H9 (cell line): ENCODE measurements at places on chromosomes 4 and X. TPM values are rescaled to one million over a fixed set of nuclear protein-coding genes. Genes with fewer than 3 reads are reported as not detected.

GRCh38 chr4:186146458-186146857, 42.0 kb downstream of the FAM149A start:
- peaks cover 5% of the 10 kb centered on the region for H3K4me1 ChIP-seq
- no peak for DNase-seq
- H3K27ac ChIP-seq: no peak overlapping the region
- peaks cover 8% of the 10 kb centered on the region; the same call in 1 of the 2 replicates for H3K27me3 ChIP-seq

DNA sequence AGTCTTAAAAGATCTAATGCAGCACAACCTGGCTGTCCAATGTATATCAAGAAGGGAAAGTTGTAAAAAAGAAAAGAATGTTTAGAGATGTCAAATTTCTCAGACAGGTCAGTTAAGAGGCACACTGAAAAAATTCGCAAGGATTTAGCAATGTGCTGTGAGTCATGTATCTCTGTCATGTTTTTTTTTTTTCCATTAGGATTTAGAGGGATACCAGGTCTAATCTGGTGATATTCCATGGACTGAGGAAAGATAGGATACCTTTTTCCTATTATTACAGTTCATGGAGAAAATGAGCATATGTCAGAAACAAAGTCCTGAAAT, 815.4 kb upstream of the PCDH10 start:
- H3K4me3 ChIP-seq: no peak overlapping the region
- DNase-seq: no peak
- H3K27me3 ChIP-seq: no peaks in the 10 kb centered on the region
- H3K4me1 ChIP-seq: no peaks in the 10 kb centered on the region
- peaks cover 5% of the 10 kb centered on the region for H3K36me3 ChIP-seq
- H3K27ac ChIP-seq: no peak overlapping the region

DNA sequence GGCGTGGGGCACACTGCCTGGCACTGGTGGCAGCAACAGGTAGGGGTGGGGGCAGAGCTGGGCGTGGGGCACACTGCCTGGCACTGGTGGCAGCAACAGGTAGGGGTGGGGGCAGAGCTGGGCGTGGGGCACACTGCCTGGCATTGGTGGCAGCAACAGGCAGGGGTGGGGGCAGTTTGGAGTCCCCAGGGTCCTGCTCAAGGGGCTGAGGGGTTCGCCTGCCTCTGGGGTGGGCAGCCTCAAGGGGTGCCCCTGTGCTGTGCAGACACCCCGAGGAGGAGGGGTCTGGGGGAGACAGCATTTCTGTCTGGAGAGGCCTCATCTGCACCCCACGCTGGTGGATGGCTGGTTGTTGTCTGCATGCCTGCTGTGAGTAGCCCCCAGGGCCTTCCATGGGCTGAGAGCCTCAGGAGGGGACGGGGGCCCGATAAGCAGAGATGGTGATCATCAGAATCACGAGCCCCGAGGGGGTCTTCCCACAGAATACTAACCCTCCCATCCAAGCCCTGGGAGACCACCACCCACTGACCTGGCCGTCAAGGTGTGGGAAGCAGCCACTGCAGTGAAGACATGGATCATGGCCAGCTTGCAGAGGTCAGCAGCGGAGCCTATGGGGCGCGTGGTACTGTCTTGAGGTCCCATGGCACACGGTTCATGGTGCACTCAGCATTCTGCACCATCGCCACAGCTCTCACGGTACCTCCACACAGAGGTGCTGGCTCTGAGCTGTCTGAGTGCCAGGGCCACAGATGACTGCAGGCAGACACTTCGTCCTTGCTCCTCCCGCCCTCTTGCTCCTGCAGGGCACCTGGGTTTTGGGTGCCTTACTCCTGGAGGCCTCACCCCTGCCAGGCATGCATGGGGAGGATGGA, 21.5 kb downstream of the NAT8L start:
- no peak overlapping the region for H3K27ac ChIP-seq
- H3K36me3 ChIP-seq: no peaks in the 10 kb centered on the region
- peak; percentile 21 for DNase-seq
- H3K4me3 ChIP-seq: no peak overlapping the region
- no peaks in the 10 kb centered on the region for H3K27me3 ChIP-seq
- no peaks in the 10 kb centered on the region for H3K4me1 ChIP-seq

DNA sequence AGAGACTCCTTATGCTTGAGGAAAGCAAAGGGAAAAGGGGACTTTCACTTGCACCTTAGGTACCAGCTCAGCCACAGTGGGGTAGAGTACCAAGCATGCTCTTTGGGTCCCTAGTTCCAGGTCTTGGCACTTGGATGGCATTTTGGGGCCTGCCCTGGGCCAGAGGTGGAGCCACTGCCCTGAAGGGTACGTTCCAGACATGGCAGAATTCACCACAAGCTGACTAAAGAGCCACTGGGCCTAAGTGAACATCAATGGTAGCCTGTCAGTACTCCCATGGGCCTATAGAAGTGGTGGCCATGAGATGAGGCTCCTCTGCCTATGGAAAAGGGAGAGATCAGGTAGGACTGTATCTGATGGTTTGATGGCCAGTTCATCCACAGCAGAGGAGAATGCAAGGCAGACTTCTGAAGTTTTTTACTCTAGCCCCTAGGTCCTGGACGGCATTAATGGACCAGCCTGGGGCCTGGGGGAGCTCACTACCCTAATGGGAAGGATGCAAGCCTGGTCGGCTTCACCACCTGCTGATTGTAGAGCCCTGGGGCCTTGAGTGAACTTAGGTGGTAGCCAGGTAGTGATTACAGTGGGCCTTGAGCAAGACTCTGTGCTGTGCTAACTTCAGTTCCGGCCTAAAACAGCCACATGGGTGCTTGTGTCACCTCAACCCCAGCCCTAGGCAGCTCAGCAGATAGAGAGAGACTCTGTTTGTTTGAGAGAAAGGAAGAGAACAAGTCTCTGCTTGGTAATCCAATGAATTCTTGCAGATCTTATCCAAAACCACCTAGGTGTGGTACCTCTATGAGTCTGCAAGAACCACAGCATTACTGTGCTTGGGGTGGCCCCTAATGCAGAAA, 19.8 kb upstream of the HSFX4 start:
- H3K27ac ChIP-seq: no peak overlapping the region
- no peaks in the 10 kb centered on the region; the same call in 1 of the 2 replicates for H3K4me1 ChIP-seq
- no peak overlapping the region for H3K4me3 ChIP-seq
- H3K27me3 ChIP-seq: no peaks in the 10 kb centered on the region

Gene FGFRL1
- 25.8 and 26.1 TPM in 2 replicates for total RNA-seq

DNA sequence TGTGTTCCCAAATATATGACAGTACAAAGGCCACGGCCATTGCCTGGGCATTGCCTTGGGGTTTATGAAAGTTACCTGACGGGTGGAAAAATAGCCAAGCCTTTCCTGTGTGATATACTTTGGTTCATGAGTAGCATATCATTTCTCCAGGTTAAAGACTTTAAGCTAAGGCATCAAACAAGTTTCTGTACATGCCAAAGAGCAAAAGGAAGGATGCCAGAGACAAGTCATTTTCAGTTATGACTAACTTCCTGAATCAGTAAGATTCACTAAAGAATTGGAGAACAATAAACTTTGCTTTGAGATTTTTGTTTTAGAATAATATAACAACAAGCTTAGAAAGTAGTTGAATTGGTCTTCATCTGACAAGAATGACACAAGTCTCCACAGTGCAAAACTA, 9.7 kb upstream of the GUF1 start:
- H3K27ac ChIP-seq: no peak overlapping the region
- no peaks in the 10 kb centered on the region for H3K27me3 ChIP-seq
- H3K4me1 ChIP-seq: no peaks in the 10 kb centered on the region

GRCh38 chr4:141900856-141901255, 264.5 kb downstream of the IL15 start:
- no peak overlapping the region for H3K27ac ChIP-seq
- no peak overlapping the region for H3K4me3 ChIP-seq
- peaks cover 4% of the 10 kb centered on the region for H3K36me3 ChIP-seq
- H3K4me1 ChIP-seq: peaks cover 8% of the 10 kb centered on the region; the same call in 1 of the 2 replicates

Gene ATOH1
- not detected in 2 replicates for total RNA-seq

DNA sequence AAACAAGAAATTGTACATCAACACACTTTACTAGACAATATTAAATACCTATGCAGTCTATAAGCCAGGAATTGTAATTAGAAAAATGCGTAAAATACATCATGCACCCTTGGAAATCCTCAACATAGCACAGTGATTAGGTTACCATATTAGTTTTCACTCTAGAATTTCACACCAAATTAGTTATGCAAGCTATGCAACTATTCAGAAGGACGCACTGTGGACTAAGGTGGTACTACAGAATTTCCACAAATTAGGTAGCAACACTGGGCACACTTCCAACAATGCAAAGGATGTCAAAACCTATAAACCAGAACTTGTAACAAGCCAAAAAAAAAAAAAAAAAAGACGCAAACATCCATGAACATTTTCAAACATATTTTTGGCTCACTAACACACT, 71.1 kb upstream of the ZCCHC13 start:
- peaks cover 6% of the 10 kb centered on the region for H3K36me3 ChIP-seq
- no peaks in the 10 kb centered on the region for H3K27me3 ChIP-seq
- no peak overlapping the region for H3K4me3 ChIP-seq
- H3K4me1 ChIP-seq: no peaks in the 10 kb centered on the region
- no peak for DNase-seq
- no peak overlapping the region for H3K27ac ChIP-seq

Gene LUZP4
- not detected in 2 replicates for total RNA-seq

DNA sequence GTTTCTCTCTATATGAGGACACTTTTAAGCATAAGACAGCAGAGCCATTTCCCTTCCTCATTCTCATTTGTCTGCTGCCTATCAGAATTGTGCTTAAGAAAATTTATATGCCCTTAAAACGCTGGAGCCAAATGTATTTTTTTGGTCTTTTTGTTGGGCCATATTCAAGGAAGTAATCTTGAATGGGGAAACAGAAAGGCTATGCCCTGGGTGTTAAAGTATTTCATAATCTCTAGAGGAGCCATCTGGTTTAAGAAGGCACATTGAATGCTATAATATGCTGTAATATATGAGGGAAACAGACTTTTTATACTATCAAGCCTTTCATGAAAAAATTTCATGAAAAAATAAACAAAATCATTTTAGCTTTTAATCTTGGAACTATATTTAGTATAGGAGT, 4.3 kb downstream of the DMD start:
- DNase-seq: no peak
- H3K27ac ChIP-seq: no peak overlapping the region
- H3K27me3 ChIP-seq: no peaks in the 10 kb centered on the region
- H3K4me3 ChIP-seq: no peak overlapping the region
- H3K36me3 ChIP-seq: no peaks in the 10 kb centered on the region

GRCh38 chr4:15037923-15038541, 35.8 kb downstream of the CPEB2 start:
- peaks cover 5% of the 10 kb centered on the region; the same call in 1 of the 3 replicates for H3K36me3 ChIP-seq
- no peak overlapping the region for H3K4me3 ChIP-seq
- no peak overlapping the region for H3K27ac ChIP-seq
- DNase-seq: no peak
- H3K27me3 ChIP-seq: no peaks in the 10 kb centered on the region

GRCh38 chr4:121150486-121150885, 13.6 kb downstream of the TNIP3 start:
- no peak overlapping the region for H3K4me3 ChIP-seq
- no peaks in the 10 kb centered on the region for H3K4me1 ChIP-seq
- H3K36me3 ChIP-seq: no peaks in the 10 kb centered on the region

- no peak for DNase-seq
- no peak overlapping the region for H3K4me3 ChIP-seq
- H3K27ac ChIP-seq: no peak overlapping the region
- H3K4me1 ChIP-seq: no peaks in the 10 kb centered on the region; the same call in 1 of the 2 replicates
- H3K27me3 ChIP-seq: no peaks in the 10 kb centered on the region
Observed at GRCh38 chrX:139759637-139760036, 51.7 kb upstream of the MCF2 start.

GRCh38 chrX:103540145-103540544, 20.9 kb upstream of the RAB40A start:
- H3K4me1 ChIP-seq: no peaks in the 10 kb centered on the region
- no peak overlapping the region for H3K27ac ChIP-seq
- no peak for DNase-seq
- H3K4me3 ChIP-seq: no peak overlapping the region

Gene KCNE5
- 3.6 and 3.7 TPM in 2 replicates for total RNA-seq

GRCh38 chr4:891747-892146, 40.4 kb downstream of the GAK start:
- DNase-seq: peak; percentile 70
- no peaks in the 10 kb centered on the region for H3K4me1 ChIP-seq
- H3K4me3 ChIP-seq: no peak overlapping the region
- H3K27ac ChIP-seq: no peak overlapping the region
- H3K27me3 ChIP-seq: no peaks in the 10 kb centered on the region

Gene TMPRSS11D
- not detected in 2 replicates for total RNA-seq

- no peaks in the 10 kb centered on the region for H3K27me3 ChIP-seq
- peaks cover 10% of the 10 kb centered on the region for H3K36me3 ChIP-seq
- no peak for DNase-seq
- no peak overlapping the region for H3K4me3 ChIP-seq
Observed at GRCh38 chr4:100240008-100240407, 49.7 kb upstream of the DDIT4L start.

Gene FAM47A
- not detected in 2 replicates for total RNA-seq

Gene TRPC5OS
- not detected in 2 replicates for total RNA-seq

DNA sequence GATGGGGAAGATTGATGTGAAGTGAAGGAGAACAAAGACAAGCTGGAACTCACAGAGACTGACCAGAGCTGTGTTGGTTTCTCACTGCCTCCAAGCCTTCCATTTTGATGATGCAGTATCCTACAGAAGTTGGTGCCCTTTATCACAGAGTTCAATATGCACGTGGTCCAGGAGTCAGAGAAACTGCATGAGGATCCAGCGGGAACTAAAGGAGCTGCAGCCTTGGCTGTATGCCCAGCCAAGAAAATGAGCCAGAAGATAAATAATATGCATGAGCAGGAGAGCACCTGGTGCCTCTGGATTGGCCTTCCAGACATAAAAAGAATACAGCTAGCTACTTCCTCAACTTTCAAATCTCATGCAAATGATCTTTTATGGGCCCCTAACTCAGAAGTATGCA, 44.3 kb upstream of the DCLK2 start:
- peaks cover 10% of the 10 kb centered on the region; the same call in 1 of the 2 replicates for H3K4me1 ChIP-seq
- H3K4me3 ChIP-seq: no peak overlapping the region
- H3K27ac ChIP-seq: no peak overlapping the region
- H3K27me3 ChIP-seq: no peaks in the 10 kb centered on the region
- no peak for DNase-seq

Gene SPARCL1
- 0.17 and 0.68 TPM in 2 replicates for total RNA-seq

Gene RAB39B
- 6.8 and 7.2 TPM in 2 replicates for total RNA-seq

- DNase-seq: no peak
- no peak overlapping the region for H3K27ac ChIP-seq
- no peaks in the 10 kb centered on the region for H3K4me1 ChIP-seq
- no peak overlapping the region for H3K4me3 ChIP-seq
Observed at GRCh38 chr4:187027272-187027671, 303.6 kb upstream of the FAT1 start.
